Ureter (tissue), 1 donor: ENCODE measurements at places on chromosomes 1 and 21.

DNA sequence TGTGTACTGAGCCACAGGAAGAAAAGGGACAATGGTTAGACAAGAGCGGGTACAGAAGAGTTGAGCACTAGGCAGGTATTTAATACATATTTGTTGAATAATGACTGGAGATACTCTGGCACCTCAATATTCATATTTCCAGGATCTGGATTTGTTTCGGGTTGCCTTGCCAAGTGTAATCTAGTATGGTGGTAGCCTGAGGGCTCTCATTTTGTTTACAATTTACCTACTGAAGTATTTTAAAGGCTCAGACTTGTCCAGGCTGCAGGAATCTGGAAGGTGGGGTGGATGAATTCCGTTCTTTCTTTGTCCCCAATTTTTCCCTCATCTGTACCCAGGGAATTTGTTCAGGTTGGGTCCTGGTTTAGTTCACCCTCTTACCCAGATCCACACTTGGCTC is 95.0 kb downstream of the CACHD1 start:
- no peak for DNase-seq

DNA sequence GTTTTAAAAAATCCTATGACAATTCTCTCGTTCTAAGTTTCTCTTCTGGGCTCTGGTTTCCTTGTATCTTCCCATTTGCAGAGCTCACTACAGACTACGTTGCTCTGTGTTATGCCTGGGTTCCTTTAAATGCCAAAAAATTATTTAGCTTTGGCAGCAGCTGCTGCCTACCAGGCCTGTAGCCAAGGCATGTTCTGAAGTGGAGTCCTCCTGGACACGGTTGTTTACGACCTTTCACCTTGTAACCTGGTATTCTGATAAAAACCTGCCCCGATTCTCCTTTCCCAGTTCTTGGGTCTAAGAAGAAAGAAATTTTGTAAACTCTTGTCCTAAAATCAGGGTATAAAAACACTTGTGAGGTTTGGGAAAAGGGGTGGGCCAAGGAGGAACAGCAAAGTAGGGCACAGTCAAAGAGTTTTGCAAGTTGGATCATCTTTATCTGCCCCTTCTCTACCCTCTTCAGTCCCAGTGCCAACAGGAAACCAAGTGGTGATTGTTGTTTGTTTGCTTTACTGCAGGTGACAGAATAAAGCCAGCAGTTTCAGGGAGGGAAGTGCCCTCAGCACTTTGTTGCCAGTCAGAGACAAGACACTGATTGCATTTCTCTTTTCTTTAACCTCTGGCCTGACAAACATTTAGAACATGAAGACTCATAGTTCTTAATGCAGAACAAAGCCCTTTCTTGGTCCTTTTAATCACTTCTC is 3.1 kb upstream of the TXNIP start:
- DNase-seq = no peak

- no peak for DNase-seq
Measured at GRCh38 chr1:36752891-36753361, 270.2 kb upstream of the CSF3R start.

- DNase-seq = no peak
Measured at GRCh38 chr21:14241297-14241696, 25.3 kb downstream of the RBM11 start.

- DNase-seq = no peak
Measured at GRCh38 chr1:215794156-215794555, 227.1 kb downstream of the KCTD3 start.
